ENCODE measurements at places on chromosomes 6 and 20. TPM values are rescaled to one million over a fixed set of nuclear protein-coding genes. Genes with fewer than 3 reads are reported as not detected.

GRCh38 chr6:102389994-102390393 is 996.5 kb downstream of the GRIK2 start:
- no peak for DNase-seq

DNA sequence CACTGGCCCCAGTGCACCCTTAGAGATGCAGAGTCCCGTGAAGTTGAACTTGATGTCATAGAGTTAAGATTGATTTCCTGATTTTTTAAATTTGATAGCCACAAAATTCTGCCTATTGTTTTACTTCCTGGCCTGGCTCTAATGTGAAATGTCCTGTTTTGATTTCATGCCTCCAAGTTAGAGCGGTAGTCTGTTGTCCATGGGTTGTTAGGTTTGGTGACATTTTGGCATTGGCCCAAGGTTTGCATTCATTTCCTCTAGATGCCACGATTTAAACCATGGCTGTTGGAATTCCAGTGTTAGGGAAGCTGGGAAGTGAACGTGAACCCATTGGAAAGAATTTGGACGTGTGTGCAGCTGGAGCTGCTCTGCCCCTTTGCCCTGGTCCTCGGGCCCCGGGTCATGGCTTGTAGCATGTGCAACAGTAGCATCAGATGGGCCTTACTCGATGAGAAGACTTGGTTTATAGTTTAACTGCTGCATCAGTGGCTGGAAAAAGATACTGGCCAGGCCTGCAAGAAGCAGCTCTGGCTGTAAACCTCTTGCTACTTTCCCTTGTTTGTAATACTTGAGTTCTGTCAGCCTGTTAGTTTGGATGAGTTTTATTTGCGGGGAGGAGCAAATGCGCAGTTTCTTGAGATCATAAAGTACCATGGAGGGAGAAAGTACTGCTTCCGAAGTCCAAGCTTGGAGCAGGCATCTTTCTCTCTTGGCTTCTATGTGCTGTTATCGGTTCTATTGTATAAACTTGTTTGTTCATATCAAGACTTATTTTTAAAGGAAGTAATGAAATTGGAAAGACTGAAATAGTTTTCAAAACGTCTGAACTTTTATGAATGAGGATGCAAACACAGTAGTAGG is 121.4 kb upstream of the CLDN20 start:
- DNase-seq: no peak

DNA sequence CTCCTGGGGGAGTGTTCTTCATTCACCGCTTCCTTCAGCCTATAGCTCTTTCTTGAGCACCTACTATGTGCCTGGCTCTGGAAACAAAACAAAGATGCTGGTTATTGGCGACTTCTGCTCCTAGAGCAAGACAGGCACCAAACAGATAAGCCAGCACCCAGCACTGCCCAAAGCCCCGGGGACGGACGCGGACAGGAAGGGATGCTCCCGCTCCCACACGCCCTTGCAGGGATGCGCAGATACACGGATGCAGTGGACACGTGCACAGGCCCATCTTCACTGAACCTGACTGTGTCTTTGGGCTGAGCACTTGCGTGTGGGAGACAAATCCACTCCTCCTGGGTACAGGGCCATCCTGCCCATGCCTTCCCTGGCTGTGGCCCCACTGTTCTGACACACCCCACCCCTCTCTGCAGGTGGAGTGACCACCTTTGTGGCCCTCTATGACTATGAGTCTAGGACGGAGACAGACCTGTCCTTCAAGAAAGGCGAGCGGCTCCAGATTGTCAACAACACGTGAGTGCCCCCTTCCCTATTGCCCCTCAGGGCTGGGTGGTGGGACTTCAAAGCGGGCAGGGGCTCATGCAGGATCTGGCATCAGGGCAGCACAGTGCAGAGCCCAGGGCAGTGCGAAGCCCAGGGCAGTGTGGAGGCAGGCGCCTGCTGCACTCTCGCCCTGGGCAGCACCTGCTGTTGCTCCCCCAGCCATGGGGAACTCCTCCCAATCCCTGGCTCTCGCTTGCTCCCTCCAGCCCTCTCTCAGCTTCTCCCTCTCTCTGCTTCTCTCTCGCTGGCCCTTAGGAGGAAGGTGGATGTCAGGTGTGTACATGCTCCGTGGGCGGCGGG is 39.9 kb downstream of the SRC start:
- no peak for DNase-seq

DNA sequence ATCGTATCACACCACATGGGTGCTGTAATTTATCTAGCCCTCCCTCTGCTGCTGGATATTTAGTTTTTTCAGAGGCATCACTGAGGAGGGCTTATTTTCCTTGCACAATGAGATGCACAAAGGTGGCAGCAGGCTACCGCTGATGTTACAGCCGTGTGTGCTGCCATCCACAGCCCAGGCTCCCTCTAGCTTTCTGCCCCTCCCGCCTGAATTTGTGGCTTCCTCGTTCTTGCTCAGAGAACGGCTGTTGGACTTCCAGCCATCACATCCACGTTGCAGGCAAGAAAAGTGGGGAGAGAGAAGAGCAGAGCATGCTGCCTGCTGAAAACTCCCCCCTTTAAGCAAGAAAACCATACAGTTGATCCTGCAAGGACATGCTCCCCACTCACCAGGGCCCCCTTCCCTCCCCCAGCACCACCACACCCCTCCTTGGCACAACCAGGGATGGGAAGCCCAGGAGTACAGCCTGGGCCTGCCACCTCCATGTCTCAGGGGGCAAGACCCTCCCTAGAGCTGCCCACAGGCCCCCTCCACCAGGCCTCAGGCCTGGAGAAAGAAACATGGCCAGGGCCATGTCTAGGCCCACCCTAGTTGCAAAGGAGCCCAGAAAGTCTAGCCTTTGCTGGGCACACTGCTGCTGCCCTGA is 102.6 kb downstream of the MRPL14 start:
- DNase-seq: no peak

DNA sequence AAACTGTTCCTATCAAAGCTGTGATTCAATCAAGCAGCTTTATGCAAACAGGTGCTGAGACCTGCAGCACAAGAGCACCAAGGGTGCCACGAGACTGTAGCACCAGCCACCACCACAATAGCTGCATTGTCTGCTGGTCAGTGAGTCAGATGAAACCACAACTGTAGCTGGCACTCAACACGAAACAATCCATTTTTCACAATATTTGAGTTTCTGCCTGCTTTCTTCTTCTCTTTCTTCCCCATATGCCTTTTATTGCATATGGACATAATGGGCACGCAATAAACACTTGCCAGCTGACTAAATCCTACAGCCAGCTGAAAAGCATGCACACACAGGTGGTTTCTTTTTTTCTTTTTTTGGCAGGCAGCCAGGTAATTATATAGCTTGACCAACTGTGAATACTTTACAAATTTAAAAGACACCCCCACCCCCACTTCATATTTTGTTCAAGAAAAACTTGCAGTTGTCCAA is 16.6 kb downstream of the SLC2A12 start:
- peak; percentile 47 for DNase-seq

The APOBEC2 gene
- not detected for total RNA-seq

DNA sequence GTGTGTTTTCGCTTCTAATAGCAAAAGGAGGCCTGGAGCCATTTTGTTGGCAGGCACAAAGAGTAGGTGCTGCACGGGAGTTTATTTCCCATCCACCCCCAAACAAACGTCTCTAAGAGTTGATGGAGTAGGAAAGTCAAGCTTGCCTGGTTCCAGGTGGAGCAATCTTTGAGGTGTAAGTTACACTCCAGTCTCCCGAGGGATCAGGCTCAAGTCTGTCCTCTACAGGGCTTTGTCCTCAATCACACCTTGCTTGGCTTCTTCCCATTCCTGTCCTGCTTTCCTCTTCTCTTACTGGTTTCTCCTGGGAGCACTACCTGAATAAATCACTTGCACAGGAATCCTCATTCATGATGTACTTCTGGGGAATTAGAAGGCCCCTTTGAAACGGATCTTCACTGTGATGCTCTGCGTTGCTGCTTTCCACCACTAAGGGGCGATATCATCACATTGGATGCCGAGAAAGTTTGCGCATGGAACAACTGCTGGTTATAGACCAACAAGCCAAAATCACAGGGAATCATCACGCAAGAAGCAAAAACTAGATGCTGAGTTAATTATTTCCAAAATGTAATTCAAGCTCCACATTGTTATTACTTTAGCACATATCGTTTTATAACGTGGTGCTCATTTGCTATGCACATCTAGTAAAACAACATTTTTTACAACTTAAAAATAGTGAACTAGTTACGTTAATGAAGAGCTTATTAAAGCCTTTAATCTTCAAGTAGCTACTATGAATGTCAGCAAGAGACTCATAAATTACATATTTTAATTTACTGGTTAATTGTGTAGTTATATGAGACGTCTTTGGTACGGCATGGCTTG is 156.8 kb downstream of the DNAH8 start:
- DNase-seq: peak; percentile 72

The VWA7 gene
- 6.9 TPM for total RNA-seq

GRCh38 chr6:30749554-30750378 is 5.4 kb upstream of the IER3 start:
- peak; percentile 87 for DNase-seq

- no peak for DNase-seq
These were observed 31.8 kb downstream of the SLC13A3 start for GRCh38 chr20:46619445-46619844.

The GPR63 gene
- 1.5 TPM for total RNA-seq

The DNMT3B gene
- 0.95 TPM for total RNA-seq

DNA sequence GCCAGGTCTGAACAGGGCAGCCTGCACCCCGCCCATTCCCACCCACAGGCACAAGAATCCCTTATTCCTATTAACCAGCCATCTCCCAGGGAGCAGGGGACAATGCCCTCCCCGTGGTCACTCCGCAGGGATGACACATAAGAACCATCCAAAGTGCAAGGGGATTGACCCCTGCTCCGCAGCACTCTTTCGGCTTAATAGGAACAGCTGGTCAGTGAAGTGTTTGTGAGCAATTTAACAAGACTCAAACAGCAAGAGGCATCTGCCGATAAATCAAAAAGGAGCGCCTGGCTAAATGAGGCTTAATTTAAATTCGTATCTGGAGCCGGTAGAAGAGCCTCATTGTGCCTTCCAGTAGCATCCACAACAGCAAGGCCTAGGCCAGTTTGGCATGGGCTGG is 389.4 kb downstream of the RNGTT start:
- DNase-seq: no peak

DNA sequence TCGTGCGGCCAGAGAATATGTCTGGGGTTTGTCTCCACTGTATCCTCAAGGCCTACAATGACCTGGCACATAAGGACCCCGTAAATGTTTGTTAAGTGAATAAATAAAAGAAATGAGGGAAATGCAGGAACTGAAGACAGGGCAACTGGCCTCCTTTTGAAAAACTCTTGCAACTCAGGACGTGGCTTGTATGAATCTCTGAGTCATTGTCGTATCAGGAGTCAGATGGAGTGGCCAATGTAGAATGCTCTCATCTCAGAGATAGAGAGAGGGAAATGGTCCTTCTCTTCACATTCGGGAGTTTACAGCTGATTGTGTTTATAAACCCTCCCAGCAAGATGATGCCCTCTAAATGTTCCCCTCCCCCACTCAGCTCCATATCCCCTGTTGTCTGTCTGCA is 57.1 kb downstream of the UST start:
- DNase-seq: no peak

The SLC13A3 gene
- not detected for total RNA-seq

GRCh38 chr20:51326201-51326819 is 216.2 kb downstream of the NFATC2 start:
- peak; percentile 58 for DNase-seq

DNA sequence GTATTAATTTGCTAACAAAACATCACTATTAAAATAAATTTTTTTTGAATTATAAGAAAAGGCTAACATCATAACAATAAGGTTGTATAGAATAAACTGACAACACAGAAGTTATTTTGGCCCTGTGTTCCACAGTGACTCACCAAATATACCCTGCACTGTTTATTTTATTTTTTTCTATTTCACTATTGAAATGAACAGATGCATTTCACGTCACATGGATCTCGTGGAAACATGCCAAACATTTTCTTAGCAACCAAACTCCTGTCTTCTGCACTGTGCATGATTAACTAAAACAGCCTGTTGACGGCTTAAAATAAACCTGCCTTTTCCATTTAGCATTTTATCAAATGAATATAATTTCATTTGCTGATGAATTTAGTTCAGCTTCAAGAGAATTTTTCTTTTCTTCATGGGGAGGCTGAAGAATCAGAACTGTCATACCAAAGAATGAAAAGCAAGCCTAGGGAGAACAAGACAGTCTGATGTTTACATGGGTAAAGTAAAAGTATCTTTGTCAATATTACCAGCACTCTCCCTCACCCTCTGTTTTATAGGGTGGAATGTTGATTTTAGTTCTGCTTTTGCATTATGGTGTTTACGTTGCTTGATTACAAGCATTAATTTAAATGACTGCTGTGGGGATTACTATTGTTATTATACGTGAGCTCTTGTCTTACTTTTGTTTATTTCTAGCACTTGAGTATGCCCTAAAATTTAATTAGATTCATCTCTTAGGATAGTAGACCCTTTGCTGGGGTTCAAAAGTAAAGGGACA is 115.3 kb downstream of the LCA5 start:
- DNase-seq: no peak

DNA sequence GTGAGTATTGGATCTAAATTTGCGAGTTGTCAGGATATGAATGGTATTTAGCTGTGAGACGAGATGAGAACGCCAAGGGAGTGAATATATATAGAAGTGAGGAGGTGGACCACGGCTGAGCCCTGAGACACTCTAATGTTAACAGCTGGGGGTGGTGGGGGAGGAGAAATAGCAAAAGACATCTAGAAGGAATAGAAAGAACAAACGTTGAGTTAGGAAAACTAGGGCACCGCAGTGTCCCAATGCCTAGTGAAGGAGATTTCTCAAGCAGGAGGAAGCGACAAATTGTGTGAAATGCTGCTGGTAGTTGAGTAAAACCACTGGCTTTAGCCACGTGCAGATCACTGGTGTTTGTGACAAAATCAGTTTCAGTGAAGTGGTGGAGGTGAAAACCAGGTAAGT is 56.9 kb downstream of the CD164 start:
- no peak for DNase-seq

DNA sequence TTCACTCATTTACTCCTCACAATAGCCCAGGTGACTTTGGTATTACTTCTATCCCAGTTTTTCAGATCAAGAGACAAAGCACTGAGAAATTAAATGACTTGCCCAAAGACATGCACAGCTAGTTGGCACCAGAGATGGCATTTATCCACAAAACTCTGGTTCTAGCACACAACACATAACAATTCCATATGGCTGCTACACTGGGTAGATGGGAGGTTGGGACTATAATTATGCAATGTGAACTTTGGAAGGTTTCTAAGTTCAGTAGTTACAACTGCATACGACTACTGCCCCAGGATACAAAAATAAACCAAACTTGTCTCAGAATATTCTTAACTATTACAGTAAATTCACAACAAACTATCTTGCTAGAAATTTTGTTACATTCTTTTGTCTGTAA is 54.2 kb upstream of the MLIP start:
- DNase-seq: no peak

The REV3L gene
- total RNA-seq: 17.7 TPM

Data from mucosa of descending colon (tissue), 3 donors.